Activated CD4-positive, CD25-positive, alpha-beta regulatory T cell treated with anti-CD3 and anti-CD28 coated beads, Interleukin-2, amount 50 U/mL, for 16 hours (primary cell): ENCODE measurements at places on chromosomes 3 and 15.

DNA sequence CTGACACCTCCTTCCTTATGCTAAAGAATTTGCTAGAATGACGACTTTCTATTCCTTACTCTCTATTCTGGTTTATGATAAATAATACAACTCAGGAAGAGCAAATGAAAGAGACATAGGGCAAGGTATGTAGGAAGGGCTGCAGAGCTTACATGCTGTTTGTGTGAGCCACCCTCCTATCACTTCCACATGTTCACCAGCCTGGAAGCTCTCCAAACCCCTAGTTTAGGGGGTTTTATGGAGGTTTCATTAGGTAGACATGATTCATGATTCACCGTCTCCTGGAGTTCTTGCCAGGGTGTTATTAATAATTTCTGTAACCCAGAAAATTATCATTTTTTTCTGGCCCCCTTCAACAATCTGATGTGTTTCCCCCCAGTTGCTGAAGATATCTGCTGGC lies 172.1 kb upstream of the COL8A1 start:
- DNase-seq: no peak

GRCh38 chr3:178707311-178708031 lies 171.2 kb downstream of the KCNMB2 start:
- no peak for DNase-seq

GRCh38 chr3:133055339-133055738 lies 17.1 kb downstream of the TMEM108 start:
- no peak for DNase-seq

- DNase-seq: no peak
Observed at GRCh38 chr3:146416366-146416765, 53.0 kb downstream of the PLSCR2 start.

DNA sequence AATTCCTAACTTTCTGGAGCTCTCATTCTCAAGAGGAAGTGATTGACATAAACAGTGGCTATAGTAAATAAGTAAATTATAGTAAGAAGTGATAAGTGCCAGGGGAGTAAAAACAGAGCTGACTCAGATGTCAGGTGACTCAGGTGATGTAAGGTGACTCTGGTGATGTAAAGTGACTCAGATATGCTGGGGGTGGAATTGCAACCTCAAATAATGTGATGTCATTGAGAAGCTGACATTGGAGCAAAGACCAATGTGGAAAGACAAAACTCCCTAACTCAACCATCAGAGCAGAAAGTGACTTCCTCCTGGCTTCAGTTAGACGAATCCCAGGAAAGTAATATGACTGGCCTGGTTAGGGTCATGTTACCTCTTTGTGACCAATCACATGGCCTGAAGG lies 144.2 kb upstream of the SNTN start:
- no peak for DNase-seq

- no peak for DNase-seq
Observed at GRCh38 chr3:42042747-42043098, 48.4 kb upstream of the TRAK1 start.

DNA sequence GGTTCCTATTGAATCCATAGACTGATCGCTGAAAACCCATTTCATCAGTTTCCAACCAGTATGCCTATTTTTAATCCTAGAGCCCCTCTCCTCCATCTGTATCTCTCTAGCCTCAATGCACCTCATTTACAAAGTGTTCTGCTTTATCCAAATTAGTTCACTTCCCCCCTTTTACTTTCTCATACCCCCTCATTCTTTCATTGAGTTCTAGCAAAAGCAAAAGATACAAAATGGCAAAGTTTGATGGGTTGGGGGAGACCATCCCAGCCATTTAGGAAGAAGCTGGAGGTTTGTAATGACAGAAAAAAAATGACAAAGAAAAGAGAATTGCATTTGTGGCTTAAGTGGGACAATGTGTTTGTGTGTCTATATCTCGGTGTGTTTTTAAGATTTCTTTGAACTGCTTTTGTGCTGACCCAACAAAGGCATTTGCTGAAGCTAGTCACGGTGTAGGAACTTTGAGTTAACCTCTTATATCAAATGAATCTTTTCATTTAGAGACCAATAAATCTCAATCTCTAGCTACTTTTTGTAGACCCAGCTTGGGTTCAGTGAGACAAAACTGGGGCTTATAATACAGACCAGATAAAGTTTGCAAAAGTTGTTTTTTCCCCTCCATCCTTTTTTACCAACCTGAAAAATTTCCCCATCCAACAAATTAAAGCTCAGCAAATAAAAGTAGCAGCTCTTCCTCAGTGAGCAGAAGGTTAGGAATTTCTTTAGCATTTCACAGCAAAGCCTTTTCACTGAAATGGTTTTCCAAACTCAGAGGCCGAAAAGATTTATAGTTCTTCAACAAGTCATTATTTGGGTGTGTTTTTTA lies 18.7 kb downstream of the NR2F2 start:
- no peak for DNase-seq

DNA sequence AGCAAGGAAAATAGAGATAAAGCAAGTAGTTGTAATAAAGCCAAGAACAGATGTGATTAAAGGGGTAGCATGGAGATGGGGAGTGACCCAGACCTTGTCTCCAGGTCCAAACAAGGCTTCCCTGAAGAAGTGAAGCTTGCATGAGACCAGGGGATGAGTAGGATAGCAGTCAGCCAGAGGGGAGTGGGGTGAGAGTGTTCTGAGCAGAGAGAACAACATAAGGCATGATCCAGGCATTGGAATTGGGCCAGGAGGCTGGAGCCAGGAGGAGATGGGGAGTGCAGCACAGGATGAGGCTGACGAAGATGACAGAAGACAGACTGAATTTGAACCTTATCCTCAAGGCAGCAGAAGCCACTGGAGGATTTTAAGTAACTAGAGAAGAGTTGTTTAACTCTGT lies 7.2 kb downstream of the TMOD2 start:
- DNase-seq: no peak

DNA sequence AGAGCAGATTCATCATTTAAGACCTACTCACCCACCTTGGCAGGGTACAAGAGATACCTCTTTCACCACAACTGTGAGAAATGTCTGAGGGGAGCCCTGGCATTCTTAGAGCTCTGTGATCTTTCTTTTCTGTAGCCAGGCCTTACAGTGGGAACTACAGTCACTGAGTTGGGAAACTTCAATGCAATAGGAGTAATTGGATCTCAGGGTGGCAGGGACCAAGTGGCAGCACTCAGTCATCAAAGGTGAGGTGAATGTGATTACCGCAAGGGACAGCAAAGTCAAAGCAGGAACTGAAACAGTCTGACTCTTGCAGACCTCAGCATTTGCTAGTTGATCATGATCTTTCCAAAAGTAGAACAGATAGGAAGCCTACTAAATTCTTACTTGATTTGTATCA lies 7.2 kb upstream of the MCF2L2 start:
- DNase-seq: no peak

DNA sequence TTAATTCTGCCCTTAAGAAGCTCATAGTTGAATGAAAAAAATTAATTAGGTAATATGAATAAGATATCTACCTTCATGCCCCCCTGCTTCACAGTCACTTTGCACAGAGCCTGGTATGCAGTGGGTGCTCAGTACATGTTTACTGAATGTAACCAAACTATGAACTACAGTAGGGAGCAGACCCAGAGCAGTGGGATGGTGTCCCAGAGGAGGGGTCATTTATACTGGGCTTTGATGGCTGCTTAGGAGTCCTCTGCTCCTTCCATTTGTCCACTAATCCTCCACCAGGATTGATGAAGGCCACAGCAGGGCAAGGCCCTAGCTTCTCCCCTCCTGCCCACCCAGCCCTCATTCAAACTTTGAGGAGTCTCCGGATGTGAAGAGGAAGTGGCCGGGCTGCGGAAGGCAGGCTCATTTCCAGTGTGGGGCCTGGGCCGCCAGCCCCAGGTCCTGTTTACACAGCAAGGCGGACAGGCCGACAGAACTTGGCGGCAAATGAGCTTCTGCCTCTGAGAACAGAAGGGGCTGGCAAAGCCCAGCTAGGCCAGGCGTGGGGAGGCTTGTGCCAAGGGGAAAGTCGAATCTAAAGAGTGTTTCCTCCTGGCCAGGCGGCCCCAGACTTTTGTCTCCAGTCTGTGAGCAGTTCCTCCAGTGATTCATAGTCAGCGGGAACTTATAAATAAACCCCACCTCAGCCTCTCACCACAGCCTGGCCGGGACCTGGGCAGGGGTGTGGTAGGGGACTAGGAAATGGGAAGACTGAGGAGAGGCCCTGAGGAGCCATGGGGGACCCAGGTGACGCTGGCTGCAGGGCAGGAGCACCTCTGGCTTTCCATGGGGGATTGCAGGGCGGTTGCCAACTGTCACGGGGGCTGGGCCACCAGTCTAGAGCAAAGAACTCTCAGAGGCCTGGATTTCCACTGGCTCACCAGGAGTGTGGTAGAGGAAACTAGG lies 51.6 kb upstream of the LCTL start:
- no peak for DNase-seq

GRCh38 chr3:116242825-116243224 lies 202.5 kb downstream of the LSAMP start:
- no peak for DNase-seq

DNA sequence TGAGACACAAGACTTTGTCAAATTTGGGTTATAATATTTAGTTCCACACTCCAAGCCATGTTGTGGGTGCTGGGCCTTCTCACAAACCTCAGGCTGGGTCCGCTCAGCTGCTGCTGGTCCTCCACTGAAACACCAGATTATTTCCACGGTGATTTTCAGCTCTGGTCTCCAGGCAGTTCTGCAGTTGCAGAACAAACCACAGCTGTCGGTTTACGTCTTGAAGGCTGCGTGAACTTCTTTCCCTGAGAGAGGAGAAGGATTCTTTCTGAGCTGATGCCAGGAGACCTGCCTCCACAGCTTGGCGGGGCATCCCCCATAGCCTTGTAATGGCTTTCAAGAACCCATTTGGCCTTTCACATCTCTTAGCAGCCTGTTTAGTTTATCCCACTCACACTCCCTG lies 16.2 kb downstream of the GALNT15 start:
- DNase-seq: no peak

DNA sequence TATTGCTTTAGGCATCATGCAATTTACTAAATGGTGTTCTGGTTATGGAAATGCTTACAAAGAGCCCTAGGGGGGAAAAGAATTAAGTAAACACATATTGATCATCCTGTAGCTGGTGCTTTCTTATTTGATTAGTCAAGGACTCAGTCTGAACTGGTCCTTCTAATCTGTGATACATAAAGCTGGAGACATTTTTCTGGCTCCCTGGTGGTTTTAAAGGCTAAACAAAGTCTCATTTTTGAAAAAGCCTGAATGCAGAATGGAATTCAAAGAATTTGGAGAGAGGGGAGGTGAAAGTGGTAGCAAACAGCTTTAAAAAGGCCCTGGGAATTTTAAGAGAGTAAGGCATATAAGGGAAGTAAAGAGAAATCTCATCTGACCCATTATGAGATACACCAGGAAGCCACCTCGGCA lies 149.7 kb downstream of the RBMS3 start:
- DNase-seq: no peak

DNA sequence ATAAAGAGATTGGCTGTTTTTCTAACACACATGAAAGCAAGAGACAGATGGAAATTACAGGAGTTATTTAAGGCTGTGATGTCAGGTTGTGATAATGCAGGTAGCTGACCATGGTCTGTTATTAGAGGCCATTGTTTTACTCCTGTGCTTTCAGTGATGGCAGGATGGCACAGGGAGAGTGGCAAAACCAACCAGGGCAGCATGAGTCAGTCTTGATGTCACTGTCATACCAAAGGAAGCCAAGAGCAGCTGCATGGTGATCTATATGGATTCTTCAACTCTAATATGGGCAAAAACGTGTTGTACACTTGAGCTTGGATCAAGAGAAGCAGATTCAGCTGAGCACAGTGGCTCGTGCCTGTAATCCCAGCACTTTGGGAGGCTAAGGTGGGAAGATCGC lies 91.8 kb upstream of the LMOD3 start:
- DNase-seq: no peak

GRCh38 chr3:177338697-177339219 lies 141.5 kb upstream of the TBL1XR1 start:
- DNase-seq: no peak

- DNase-seq: no peak
Observed at GRCh38 chr3:132038198-132038825, 3.5 kb upstream of the CPNE4 start.

DNA sequence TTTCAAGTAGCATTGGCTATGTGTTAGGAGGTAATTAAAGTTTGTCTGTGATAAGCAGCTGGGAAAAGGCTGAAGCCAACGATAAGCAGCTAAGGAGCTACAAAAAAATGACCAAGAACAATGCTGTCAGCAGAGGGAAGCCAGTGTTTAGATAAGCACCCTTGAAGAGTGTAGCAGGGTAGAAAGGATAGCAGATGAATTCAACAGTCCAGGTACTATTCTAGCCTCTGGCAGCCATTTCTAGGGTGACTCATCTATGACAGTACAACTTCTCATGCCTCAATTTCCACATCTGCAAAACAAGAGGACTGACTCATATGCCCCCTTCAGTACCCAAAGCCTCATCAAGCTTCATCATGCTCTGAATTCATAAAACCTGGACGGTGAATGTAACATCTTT lies 617.6 kb upstream of the UBE2E2 start:
- DNase-seq: no peak

DNA sequence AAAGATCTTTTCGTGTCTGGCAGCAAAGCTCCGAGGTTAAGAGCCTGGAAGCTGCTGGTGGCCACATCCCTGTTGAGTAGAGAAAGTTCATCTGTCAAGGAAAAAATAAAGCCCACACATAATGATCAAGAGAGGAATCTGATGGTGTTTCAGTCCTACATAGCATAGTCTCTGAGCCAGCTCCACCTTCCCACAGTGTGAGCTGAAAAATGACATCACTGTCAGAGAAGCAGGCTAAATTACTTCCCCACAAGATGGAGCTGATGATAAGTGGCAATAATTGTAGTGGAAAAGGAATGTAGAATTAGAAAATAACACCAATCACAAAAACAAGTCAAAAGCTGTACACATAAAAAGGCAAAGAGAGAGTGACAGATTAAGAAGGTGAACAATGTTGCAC lies 84.5 kb downstream of the AQP9 start:
- DNase-seq: no peak
